ENCODE measurements at places on chromosomes 3 and 15.

- no peak for DNase-seq
Measured at GRCh38 chr15:57196865-57197264, 179.4 kb upstream of the CGNL1 start.

- no peak for DNase-seq
Measured at GRCh38 chr15:91304786-91305185, 204.7 kb downstream of the SV2B start.

DNA sequence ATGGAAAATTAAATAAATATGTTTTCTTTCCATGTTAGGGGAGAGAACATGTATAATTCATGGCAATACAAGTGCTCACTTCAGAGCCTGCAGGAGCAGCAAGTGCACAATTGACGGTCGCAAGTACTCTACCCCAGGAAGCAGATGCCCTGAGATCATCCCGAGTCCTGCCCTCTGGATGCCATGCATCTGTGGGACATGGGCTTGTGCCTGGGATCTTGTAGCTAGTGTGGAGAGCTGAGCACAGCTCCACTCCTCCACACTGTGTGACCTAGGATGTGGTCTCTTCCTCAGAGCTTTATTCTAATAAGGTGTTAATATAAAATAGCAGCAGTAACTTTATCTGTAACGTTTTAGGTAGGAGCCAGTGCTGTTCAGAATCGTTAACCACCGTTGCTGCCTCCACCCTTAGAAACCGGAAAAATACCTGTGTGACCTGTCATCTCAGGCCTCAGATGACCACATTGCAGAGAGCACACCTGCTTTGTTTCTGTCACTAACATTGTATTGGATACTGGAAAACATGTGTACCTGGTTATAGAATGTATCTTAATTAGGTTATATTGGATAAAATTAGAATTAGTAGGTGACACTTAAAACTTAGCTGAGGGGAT lies 105.0 kb upstream of the GOLGA6L6 start:
- no peak for DNase-seq

DNA sequence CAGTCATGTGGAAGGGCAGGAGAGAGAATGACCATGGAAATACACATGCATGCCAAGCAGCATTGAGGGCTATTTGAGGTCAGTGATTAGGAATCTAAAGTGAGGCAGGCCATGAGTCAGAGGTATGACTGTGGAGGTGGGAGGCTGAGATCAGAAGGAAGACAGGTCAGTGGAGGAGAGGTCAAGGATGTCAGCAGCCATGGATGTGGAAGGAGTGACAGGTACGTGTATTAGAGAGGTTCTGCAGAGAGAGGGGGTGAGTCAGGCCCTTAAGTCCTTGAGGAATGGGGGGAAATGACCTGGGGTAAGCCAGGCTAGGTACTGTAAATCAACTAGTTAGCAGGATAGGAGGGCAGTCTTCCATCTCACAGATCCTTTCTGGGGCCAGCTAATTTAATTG lies 166.6 kb downstream of the ANO10 start:
- DNase-seq: no peak

- DNase-seq: no peak
Measured at GRCh38 chr15:41495736-41496599, 2.3 kb downstream of the ITPKA start.

DNA sequence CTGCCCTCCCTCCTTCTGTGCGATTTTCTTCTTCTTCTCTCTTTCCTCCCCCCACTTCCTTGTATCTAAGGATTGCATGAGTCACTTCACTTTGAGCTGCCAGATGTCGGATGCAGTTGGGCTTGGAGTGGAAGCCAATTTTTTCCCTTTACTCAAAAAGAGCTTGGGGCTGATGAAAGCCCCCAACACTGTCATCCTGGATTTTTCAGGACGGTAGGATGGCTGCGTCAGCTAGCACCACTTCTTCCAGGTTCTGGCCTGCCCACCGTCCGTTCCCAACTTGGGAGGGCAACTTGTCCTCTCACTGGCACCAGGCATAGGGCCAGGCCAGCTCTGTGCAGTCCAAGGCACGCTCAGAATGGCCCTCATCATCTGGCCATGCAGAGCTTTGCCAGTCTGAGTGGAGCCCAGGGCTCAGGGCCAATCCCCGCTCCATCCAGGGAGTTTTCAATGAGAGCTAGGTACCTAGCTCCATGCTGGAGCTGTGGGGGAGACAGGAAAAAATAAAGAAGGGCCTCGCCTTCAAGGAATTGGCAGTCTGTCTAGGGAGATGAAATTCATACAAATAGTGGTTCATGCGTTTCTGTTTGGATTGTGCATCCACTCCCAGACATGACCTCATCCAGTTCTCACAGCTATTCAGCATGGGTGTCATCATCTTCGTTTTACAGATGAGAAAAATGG lies 47.7 kb upstream of the INSYN1 start:
- peak; percentile 36 for DNase-seq

DNA sequence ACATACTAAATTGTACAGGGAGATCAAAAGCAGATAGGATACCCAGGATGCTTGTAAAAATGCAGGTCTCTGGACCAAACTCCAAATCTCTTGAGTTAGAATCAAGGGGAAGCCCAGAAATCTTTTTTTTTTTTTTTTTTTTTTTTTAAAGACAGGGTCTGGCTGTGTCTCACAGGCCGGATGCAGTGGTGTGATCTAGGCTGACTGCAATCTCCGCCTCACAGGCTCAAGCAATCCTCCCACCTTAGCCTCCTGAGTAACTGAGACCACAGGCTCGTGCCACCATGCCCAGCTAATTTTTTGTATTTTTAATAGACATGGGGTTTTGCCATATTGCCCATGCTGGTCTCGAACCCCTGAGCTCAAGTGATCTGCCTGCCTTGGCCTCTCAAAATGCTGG lies 373.5 kb downstream of the SHQ1 start:
- no peak for DNase-seq

- DNase-seq: no peak
Measured at GRCh38 chr3:171962137-171962720, 77.1 kb upstream of the FNDC3B start.

DNA sequence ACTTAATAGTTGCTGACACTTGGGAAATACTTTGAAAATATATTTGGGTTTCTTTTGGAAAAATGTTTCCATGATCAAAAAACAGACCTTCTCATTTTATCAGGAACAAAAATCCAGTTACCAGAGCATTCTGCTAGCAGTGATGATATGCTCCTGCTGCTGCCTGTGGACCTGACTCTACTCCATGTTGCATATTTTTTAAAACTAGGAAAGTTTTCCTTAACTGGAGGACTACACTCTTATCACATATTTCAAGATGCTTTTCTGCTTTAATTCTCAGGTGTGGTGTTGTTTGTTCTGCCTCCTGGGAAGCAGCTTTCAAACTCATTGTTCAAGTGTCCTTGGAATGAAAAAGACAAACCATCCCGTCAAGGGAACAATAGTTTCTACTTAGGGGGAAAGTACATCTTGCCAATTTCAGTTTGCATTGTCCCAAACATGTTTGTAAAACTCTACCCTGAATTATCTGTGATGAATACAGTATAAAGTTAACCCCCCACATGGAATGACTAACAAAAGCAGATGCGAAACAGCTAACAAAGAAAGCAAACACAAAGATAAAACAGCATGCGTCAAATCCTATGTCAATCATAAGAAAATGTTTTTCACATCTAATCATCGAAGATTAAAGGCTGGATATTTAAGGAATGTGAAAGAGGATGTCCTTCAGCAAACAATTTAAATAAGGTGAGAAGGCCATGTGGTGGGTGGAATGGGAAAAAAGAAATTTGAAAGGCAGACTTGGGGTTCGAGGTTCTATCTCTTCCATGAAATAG lies 40.1 kb upstream of the PSMD6 start:
- no peak for DNase-seq

DNA sequence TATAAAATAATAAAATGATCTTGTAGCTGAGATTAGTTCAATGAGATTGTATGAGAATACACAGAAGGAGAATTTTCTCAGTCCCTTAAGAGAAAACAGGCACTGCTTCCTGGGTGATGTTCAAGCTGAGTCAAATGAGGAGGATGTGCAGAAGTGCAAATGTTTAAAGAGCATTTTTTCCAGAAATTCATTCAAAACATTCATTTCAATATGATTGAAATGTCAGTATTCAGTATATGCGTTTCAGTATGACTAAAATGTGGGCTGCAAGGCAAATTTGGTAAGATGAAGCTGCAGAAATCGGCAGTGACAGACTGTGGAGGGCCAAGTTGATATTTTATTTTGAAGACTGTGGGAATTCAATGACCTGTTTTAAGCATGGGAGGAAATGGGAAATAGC lies 19.3 kb upstream of the PYDC2 start:
- DNase-seq: no peak

DNA sequence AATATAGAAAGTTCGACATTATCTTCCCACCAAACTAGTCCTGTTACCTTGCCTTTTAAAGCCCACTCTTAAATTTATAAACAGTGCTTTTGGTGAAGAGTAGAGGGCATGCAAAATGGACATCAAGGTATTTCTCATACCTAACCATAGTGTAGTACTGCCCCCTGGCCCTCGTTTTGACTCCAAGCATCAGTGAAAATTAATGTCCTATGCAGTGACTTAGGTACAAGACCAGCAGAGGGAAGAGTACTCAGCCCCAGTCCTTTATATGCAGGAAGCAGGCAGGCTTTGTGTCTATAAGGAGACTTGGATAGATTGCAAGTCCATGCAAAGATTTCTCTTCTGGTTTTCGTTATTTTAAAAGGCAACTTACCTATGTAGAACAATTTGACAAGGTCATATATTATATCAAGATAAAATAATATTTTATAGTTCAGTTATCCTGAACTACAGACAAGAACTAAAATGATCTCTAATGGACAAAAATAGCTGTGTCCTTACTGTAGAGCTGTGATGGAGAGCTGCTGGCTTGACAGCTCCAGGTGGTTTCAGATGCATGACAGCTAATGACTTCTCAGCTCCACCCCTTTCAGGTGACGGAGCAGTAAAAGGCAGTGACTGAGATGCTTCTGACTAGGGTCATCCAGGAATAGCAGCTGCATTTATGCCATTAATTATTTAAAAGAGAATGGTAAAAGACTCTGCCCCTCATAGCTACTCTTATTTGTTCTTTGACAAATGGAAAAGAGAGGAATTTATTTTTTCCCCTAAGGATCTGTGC lies 646.1 kb downstream of the SQOR start:
- DNase-seq: peak; percentile 7

DNA sequence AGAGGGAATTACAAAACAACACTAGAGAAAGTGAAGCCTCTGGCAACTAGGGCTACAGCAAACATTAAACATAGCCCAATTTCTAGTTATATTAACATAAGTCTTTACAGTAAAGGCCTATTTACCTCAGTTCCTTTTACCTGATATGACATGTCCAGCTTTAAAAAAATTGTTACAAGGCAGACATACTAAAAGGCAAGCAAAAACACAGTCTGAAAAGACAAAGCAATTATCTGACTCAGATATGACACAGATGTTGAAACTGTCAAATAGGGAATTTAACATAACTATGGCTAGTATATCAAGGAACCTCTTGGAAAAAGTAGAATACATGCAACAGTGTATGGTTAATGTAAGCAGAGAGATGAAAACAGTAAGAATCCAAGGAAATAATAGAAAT lies 238.6 kb downstream of the RAP2B start:
- DNase-seq: no peak

- DNase-seq: no peak
Measured at GRCh38 chr15:38520035-38520434, 44.6 kb downstream of the RASGRP1 start.

DNA sequence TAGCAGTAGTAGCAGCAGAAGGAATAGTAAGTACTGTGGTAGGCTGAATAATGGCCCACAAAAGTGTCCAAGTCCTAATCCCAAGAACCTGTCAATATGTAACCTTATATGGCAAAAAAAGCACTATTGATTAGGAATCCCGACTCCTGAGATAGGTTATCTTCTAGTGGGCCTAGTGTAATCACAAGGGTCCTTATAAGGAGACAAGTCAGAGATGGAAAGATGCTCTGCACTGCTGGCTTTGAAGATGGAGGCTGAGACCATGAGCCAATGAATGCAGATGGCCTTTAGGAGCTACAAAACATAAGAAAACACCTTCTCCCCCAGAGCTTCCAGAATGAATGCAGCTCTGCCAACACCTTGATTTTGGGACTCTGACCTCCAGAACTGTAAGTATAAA lies 36.0 kb downstream of the TIPARP start:
- DNase-seq: no peak

- DNase-seq: peak; percentile 57
Measured at GRCh38 chr3:149120051-149120972, 9.1 kb upstream of the HPS3 start.

GRCh38 chr15:90191794-90192509 lies 9.2 kb upstream of the SEMA4B start:
- DNase-seq: peak; percentile 73

DNA sequence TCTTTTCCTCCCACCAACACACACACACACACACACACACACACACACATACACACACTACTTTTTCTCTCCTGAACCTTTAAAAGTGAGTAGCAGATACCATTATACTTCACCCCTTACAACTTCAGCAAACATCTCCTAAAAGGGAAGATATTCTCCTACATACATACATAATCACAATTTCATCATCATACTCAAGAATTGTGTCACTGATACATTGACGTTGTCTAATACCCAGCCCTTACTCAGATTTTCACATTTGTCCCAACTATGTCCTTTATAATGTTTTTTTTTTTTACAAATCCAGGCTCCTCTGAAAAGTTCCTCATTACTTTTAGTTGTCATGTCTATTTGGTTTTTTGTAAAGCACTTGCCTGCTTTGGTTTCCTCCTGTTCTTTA lies 18.5 kb downstream of the ABHD6 start:
- no peak for DNase-seq

GRCh38 chr15:95644100-95644875 lies 686.2 kb upstream of the NR2F2 start:
- no peak for DNase-seq

- no peak for DNase-seq
Measured at GRCh38 chr3:129918461-129918860, 24.9 kb upstream of the TMCC1 start.

DNA sequence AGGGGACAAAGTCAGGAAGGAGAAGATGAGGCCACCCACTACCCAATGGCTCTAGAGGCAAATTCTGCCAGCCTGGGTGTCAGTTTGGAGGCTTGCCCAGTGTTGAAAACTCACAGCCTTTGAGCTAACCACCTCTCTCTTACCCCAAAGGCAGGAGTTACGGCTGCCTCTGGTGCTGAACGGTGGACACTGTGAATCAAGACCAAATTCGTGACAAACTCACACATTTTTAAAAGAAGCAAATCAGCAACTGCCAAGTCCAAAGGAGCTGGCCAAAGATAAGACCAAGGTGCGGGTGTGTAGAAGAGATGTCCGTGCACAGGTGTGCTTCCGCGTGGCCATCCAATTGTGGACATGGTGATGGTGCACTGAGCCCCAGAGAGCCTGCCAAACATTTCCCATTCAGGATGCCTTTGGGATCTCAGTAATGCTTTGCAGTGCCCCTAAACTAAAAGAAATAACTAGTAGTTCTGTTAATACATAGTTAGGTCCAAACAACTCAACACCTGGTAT lies 74.6 kb downstream of the FAM174B start:
- DNase-seq: no peak

DNA sequence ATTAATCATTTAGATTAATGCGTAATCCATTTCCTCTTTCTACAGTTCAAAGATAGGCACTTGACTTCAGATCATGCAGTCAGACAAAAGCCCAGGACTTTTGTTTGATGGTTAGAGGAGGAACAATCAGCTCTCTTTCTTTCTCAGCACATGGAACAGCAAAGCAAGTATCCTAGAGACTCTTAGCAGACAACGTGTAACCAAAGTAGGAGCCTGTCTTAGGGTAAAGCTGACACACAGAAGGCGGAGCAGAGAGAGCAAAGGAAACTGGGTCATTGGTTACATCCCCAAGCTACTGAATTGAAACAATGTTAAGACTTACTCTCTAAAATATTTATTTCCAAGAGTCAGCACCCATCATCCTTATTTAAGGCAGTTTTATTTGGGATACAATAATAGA lies 110.0 kb upstream of the HES1 start:
- DNase-seq: no peak

- peak; percentile 30 for DNase-seq
Measured at GRCh38 chr15:66876421-66876730, 174.3 kb downstream of the SMAD6 start.

All from Jurkat, Clone E6-1 (cell line).